PC-9 (cell line): ENCODE measurements at places on chromosomes 7 and 10. TPM values are rescaled to one million over a fixed set of nuclear protein-coding genes. Genes with fewer than 3 reads are reported as not detected.

GRCh38 chr7:127239814-127240213 lies 12.9 kb downstream of the GRM8 start:
- no peak overlapping the region for H3K27ac ChIP-seq
- no peaks in the 10 kb centered on the region for H3K4me1 ChIP-seq
- H3K27me3 ChIP-seq: peaks cover 12% of the 10 kb centered on the region; the same call in 1 of the 2 replicates
- no peak overlapping the region for H3K4me3 ChIP-seq

DNA sequence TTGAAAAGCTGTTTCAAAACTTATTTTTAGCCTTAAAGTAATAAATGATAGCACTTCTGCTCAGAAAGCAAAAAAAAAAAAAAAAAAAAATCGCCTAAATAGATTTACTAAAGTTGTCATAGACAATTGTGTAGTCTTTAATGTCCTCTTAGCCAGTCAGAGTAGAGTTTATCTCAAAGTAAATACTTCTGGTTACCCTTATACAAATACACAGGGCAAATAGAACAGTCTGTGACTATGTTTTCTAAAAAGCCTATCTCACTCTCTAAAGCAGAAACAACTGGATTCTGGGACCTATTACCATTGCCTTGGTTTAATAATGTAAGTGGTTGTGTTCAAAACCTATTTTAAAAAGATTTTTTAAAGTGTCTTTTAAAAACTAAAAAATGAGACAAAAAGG lies 156.2 kb upstream of the THSD7A start:
- H3K36me3 ChIP-seq: no peaks in the 10 kb centered on the region
- no peak for DNase-seq
- no peak overlapping the region for H3K27ac ChIP-seq
- H3K4me3 ChIP-seq: no peak overlapping the region
- H3K4me1 ChIP-seq: peaks cover 12% of the 10 kb centered on the region; the same call in 1 of the 2 replicates
- no peaks in the 10 kb centered on the region for H3K27me3 ChIP-seq

DNA sequence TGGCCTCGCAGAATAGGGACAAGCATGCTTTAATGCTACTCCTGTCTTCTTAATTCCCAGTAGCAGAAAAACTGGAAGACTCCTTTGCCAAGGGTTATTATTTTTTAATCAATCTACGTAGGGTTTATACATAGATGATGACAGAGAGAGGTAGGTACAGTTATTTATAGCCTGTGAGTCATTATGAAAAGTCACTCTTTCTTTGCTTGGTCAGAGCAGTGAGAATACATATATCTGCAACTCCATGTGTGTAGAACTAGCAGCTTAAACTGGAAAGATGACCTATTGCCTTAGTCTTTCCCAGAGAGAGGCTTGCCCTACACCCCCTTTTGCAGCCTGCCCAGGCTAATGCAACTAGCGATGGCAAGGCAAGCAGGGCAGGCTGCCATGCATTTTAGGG lies 1050.6 kb downstream of the NRG3 start:
- H3K36me3 ChIP-seq: no peaks in the 10 kb centered on the region
- H3K27me3 ChIP-seq: no peaks in the 10 kb centered on the region
- H3K27ac ChIP-seq: no peak overlapping the region

GRCh38 chr10:34097682-34098081 lies 717.4 kb downstream of the PARD3 start:
- H3K4me1 ChIP-seq: no peaks in the 10 kb centered on the region
- no peak overlapping the region for H3K4me3 ChIP-seq
- no peak for DNase-seq
- H3K27ac ChIP-seq: no peak overlapping the region
- no peaks in the 10 kb centered on the region for H3K36me3 ChIP-seq

DNA sequence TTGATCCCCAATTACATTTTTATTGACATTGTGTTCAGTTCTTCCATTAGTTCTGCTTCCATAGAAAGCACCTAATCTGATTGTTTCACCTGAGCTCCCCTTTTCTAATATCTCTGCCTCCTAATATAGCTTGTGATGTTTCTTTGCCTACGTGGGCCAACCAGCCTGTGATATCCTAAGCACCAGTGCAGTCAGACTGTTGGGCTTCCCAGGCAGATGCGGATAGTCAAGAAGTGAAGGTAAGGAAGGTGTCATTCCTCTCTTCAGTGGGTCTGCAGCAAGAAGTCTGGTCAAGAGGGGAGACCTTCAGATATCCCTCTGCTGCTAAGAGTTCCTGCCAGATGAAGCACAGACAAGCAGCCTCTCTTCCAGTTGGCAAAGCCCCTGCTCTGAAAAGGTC lies 16.2 kb upstream of the DGKI start:
- H3K4me1 ChIP-seq: no peaks in the 10 kb centered on the region
- DNase-seq: no peak
- no peaks in the 10 kb centered on the region for H3K27me3 ChIP-seq
- H3K36me3 ChIP-seq: 0 out of 2 replicates have a peak, but pooled peaks cover 3% of the 10 kb centered on the region

GRCh38 chr10:88544140-88544870 lies 38.8 kb downstream of the RNLS start:
- no peaks in the 10 kb centered on the region for H3K27me3 ChIP-seq
- no peak overlapping the region for H3K4me3 ChIP-seq
- no peak overlapping the region for H3K27ac ChIP-seq
- no peaks in the 10 kb centered on the region for H3K4me1 ChIP-seq
- H3K36me3 ChIP-seq: no peaks in the 10 kb centered on the region

DNA sequence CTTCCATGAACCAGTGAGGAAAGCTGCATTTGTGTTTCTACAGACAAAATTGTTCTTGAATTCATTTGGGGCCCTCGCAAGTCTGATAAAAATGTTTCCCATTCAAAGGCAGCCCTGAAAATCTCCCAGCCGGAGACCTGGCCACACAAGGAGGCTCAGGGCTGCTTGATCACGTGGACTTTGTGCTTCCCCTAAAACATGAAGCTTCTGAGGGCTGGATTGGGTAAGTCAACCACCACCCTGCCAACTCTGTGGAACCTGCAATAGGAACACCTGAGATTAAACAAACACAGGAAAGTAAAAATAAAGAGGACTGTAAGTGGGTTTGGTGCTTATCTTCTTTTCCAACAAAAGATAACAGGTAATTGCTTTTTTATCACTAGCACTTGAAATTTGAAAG lies 133.8 kb downstream of the C10orf90 start:
- no peaks in the 10 kb centered on the region for H3K36me3 ChIP-seq
- H3K27me3 ChIP-seq: no peaks in the 10 kb centered on the region
- DNase-seq: no peak
- no peak overlapping the region for H3K27ac ChIP-seq
- H3K4me3 ChIP-seq: no peak overlapping the region
- H3K4me1 ChIP-seq: no peaks in the 10 kb centered on the region

- no peak overlapping the region for H3K4me3 ChIP-seq
- DNase-seq: no peak
- no peak overlapping the region for H3K27ac ChIP-seq
- H3K4me1 ChIP-seq: no peaks in the 10 kb centered on the region
- no peaks in the 10 kb centered on the region for H3K27me3 ChIP-seq
- no peaks in the 10 kb centered on the region for H3K36me3 ChIP-seq
Measured at GRCh38 chr7:40393660-40394059, 258.9 kb downstream of the SUGCT start.

- no peaks in the 10 kb centered on the region; the same call in 1 of the 2 replicates for H3K36me3 ChIP-seq
- H3K4me1 ChIP-seq: no peaks in the 10 kb centered on the region
- DNase-seq: no peak
- no peak overlapping the region for H3K27ac ChIP-seq
- no peak overlapping the region for H3K4me3 ChIP-seq
Measured at GRCh38 chr10:114300036-114300645, 61.1 kb downstream of the VWA2 start.

DNA sequence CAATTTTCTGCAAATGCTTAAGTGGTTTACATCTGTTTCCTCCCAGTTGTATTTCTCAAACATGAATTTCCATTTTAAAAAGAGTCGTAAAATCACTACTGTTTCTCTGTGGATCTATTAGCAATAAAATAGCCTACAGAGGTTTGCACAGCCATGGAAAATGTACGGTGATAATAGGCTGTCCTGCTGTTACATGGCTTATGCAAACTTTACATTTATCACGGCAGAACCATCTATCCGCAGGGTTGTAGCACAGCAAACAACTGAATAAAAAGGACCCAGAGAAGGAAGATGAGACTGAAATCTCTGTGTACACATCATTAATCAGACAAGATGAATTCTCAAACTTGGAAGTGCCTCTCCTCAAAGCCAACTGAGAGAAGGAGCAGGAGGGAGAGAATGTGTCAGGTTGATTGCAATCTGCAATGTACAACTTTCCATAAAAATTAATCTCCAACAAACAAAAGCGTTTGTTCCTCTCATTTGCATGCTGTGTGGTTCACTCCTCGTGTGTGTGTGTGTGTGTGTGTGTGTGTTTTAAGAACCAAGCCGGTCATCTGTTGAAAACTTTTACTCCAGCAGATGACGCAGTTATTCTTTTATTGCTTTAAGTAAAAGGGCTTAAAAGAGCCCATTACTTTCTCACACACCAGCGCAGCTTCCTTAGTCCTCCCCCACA lies 279.3 kb downstream of the SKAP2 start:
- no peaks in the 10 kb centered on the region for H3K36me3 ChIP-seq
- H3K4me1 ChIP-seq: no peaks in the 10 kb centered on the region
- no peaks in the 10 kb centered on the region for H3K27me3 ChIP-seq

GRCh38 chr7:20520530-20520929 lies 94.9 kb upstream of the ABCB5 start:
- H3K4me1 ChIP-seq: no peaks in the 10 kb centered on the region
- no peaks in the 10 kb centered on the region for H3K27me3 ChIP-seq
- H3K27ac ChIP-seq: no peak overlapping the region
- H3K4me3 ChIP-seq: no peak overlapping the region
- no peaks in the 10 kb centered on the region for H3K36me3 ChIP-seq

GRCh38 chr7:74015670-74016069 lies 12.3 kb upstream of the ELN start:
- no peak for DNase-seq
- H3K36me3 ChIP-seq: no peaks in the 10 kb centered on the region
- no peaks in the 10 kb centered on the region for H3K27me3 ChIP-seq
- no peaks in the 10 kb centered on the region for H3K4me1 ChIP-seq
- no peak overlapping the region for H3K4me3 ChIP-seq

Gene IQCE
- total RNA-seq: 28.3 and 35.8 TPM in 2 replicates

Gene PLEKHS1
- 2.9 and 4.9 TPM in 2 replicates for total RNA-seq

Gene PRXL2A
- total RNA-seq: 88.7 and 105 TPM in 2 replicates

Gene SPDYE5
- total RNA-seq: not detected in 2 replicates

Gene NKX6-2
- total RNA-seq: not detected in 2 replicates

Gene PSD
- total RNA-seq: 1.6 and 2.3 TPM in 2 replicates

Gene C10orf143
- 2.8 and 3.5 TPM in 2 replicates for total RNA-seq

Gene NEUROG3
- not detected in 2 replicates for total RNA-seq

Gene SNCG
- 99.4 and 144 TPM in 2 replicates for total RNA-seq

Gene CYP26C1
- total RNA-seq: 0.46 and 0.60 TPM in 2 replicates
